ENCODE measurements at places on chromosomes 13 and 19.

- DNase-seq, result no peak
Measured at GRCh38 chr19:33424181-33424580, 50.7 kb downstream of the CEBPG start.

GRCh38 chr19:29402563-29402962, 123.2 kb upstream of the VSTM2B start:
- no peak for DNase-seq

- DNase-seq, result no peak
Measured at GRCh38 chr19:10258080-10258710, 6.2 kb downstream of the MRPL4 start.

GRCh38 chr19:58128041-58128685, 22.4 kb downstream of the ZNF329 start:
- no peak for DNase-seq

DNA sequence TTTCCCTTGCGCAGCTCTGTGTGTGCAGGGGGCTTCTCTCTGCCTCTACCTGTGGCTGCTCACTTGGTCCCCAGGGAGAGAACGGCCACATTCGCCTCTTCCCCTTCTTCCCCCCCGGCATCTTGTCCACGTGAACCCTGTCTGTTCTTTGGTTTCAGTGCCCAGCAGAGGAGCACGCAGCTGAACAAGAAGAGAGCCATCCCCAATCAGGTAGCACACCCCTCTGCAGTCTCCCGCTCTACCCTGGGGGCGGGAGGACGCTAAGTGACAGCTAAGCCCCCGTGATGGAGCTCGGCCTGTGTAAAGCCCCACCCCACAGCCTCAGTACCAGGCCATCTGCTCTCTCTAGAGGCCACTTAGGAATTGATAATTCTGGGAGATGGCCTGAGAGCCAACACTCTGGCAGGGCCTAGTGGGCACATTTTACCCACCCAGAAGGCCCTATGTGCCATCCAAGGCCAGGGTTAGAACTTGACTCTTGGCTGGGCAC, 30.2 kb downstream of the TMED1 start:
- no peak for DNase-seq

DNA sequence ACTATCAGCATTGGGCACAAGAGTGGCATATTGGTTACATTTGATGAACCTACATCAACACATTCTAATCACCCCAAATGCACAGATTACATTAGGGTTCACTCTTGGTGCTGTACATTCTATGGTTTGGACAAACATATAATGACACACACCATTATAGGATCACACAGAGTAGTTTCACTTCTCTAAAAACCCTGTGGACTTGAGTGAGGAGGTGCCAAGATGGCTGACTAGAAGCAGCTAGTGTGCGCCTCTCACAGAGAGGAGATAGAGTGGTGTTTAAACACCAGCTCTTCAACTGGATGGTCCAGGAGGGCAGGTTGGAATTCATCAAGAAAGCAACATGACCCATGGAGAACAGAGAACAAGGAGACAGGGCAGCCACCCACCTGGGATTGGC, 265.6 kb downstream of the TDRD3 start:
- no peak for DNase-seq

GRCh38 chr13:43848001-43848649, 31.4 kb downstream of the CCDC122 start:
- DNase-seq, result no peak

DNA sequence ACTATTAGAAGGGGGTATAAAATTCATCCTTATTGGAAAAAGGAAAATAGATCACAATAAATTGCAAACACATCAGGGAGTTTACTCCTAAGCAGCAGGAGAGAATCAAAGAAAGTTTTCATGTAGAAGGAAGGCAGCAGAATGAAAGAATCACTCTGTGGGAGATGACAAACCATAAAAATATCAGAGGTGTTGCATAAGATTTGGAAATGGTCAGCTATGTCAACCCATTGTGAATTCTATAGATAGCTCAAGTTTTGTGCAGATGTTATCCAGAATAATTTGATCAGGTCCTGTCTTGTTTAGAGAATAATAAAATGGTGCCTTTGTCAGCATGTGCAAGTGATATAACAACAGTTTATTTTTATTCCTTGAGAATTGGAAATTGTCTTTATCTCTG, 622.4 kb downstream of the DCT start:
- no peak for DNase-seq

- DNase-seq, result no peak
Measured at GRCh38 chr13:51923983-51924539, 62.3 kb downstream of the CCDC70 start.

DNA sequence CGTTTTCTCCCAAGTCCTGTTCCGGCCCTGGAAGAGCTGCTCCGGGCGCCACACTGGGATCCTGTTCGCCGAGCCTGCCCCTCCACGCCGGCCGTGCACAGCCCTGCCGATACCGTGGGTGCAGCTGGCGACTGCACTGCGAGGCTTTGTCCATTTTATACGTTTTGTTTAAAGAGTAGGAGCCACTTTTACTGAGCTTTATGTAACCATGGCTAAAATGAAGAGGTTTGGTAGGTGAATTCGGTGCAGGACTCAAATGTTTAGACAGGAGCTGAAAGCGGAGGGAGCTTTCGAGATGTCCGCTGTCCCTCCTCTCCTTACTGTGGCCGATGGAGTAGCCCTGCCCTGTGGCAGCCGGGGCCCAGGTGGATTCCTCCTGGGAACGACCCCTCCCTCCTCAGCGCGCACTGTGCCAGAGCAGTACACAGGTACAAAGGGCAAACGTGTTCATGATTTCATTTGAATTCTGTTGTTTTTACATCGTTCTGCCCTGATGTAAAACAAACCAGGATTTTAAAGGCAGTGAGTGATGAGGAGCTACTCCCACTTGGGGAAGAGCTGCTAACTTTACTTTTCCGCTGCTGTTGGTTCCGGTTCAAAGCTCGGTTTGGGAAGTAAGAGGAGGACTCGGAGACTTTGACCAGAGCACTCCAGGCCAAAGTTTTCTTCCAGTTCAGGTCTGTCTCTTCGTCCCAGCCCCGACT, 1.7 kb downstream of the COL4A2 start:
- DNase-seq, result no peak

DNA sequence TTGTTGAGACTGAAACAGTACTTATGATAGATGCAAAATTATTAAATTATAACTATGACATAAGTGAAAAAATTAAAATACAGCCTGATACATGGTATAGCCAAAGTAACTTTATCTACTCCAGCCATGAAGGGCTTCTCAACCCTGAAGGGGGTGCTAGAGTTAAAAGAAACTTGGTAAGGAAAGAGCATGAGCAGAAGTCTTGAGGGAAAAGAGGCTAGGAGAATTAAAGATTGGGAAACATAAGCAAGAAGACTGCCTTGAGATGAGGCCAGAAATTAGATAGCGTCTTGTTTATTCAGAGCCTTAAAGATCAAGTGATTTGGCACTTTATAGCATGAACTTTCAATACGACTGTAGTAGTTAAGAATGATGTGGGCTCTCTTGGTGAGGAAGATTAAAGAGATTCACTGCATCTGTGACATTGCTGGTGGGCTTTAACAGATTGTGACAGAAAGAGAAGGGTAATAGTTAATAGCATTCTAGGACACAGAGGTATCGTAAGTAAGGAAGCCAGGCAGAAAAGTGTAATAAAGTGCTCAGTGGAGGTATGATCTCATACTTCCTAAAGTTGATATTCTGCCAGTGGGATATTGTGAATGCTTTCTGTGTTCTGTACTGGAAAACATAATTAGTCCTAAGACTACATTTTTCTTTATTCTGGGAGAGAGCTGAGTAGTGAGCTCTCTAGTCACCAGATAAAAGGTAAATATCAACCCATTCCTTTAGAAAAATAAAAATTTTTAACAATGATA, 385.4 kb upstream of the PRR20A start:
- no peak for DNase-seq

- DNase-seq, result no peak
Measured at GRCh38 chr19:2251106-2252054, 2.3 kb downstream of the AMH start.

GRCh38 chr13:19239114-19239860, 57.7 kb upstream of the TUBA3C start:
- DNase-seq, result no peak

- no peak for DNase-seq
Measured at GRCh38 chr19:52028780-52029123, 573 bp upstream of the ZNF614 start.

DNA sequence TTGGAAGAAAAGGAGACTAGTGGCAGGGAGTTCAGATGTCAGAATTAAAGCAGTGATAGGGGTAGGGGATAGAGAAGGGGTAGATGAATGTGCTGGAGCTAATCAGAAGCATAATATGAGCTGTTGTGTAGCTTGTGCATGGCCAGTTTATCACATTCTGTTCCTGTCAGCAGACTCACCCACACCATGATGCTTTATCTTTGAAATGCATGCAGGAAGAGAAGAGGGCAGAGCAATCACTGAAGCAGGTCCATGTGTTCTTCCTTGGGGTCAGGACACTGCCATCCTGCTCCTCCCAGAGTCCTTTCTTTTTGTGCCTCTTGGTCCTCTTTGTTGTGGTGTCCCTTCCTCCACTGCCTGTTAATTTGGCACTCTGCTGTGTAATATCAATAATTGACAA, 5.8 kb downstream of the CHAMP1 start:
- DNase-seq, result no peak

DNA sequence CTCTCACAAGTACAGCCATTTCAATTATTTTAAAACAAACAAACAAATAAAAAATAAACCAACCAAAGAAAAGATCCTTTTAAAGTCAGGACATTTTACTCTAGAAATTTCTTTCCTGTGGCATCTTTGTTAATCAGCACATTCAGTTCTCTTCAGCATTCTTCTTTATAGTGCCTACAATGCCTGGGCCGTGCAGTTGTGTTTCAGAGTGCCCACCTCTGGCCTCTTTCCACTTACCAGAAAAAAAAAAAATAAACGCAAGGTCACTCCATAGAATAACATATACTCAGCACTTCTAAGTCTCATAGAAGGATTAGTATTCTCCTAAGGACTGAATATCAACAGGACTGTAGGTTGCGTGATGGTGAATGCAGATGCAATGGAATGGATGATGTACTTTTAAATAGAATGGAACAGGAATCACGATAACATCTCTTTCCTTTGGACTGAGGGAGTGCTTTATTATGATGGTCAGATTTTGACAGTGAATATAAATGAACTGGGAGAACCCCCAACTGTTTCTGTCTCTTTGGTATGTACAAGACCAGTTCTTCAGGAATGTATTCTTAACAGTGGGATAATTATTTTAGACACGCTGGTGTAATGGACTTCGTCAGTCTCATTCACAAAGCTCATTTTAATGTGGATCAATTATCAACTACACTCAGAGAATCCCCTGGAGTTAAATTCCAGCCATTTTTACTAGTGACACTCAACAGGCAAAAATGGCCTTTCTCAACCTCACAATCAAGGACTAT, 125.0 kb upstream of the NBEA start:
- no peak for DNase-seq

DNA sequence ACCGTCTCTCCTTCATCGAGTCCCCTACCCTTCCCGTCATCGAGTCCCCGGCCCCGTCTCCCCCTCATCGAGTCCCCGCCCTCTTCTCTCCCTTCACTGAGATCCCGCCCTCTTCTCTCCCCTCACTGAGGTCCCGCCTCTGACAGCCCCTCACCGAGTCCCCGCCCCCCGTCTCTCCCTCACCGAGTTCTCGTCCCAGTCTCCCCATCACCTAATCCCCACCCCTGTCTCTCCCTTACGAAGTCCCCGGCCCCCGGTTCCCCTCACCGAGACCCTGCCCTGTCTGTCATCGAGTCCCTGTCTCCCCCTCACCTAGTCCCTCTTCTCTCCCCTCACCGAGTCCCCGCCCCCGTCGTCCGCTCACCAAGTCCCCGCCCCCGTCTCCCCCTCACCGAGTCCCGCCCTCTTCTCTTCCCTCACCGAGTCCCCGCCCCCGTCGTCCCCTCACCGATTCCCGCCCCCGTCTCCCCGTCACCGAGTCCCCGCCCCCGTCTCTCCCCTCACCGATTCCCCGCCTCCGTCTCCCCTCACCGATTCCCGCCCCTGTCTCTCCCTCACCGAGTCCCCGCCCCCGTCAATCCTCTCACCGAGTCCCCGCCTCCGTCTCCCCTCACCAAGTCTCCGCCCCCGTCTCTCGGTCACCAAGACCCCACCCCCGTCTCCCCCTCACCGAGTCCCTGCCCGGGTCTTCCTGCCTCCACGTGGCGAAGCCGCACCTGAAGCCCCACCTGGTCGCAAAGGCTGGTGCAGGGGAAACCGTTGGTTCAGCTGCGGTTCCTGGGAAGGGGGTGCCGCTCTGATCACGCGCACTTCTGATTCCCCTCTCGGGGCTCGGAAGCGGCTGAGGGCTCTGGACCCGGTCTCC, 23.9 kb upstream of the ZNF846 start:
- peak; percentile 95 for DNase-seq

GRCh38 chr13:23505007-23505406, 65.2 kb upstream of the TNFRSF19 start:
- no peak for DNase-seq

GRCh38 chr19:2970201-2970835, 7.0 kb upstream of the TLE6 start:
- DNase-seq, result no peak

DNA sequence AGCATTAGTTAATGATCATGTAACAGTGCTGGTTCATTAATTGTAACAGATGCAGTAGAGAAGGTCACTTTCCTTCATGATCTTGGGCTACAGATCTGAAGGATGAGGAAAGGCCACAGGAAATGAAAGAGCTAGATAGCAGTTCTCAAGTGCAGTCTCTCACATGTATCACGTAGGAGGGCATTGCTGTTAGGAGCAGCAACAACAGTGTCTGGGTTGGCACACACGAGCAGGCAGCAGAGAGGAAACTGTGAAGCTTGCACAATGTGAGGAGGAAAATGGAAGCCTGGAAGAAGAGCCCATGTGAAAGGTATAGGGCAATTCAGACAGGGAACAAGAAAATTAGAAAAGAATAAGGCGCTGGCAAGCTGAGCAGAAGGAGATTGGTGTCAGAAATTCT, 1741.5 kb downstream of the PCDH9 start:
- no peak for DNase-seq

DNA sequence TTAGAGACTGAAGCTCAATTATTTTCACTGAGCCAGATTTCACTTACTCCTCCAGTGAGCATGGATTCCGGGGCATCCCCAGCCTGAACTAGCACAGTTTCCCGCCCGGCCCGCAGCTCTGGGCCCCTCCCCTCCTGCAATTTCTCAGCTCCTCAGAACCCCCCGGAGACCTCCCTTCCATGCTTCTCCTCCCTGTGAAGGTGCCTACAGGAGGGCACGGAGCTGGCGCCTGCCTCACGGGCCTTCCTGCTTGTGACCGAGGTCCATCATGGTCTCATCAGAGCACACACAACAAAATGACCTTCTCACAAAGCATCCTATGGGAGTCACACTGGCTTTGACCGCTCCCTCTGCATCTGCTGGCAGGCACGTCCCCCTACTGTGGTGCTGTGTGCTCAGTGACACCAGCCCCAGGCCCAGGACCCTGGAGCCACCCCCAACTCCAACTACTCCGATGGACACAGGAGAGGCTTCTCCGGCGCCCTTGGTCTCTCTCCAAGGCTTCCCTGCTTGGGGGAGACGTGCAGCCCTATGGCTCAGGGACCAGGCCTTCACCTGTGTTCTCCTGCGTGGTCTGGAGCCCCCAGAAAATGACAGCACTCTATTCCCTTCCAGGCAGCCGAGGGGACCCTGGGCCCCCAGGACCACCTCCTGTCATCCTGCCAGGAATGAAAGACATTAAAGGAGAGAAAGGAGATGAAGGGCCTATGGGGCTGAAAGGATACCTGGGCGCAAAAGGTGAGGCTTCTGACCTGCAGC, 77.1 kb downstream of the RAB20 start:
- no peak for DNase-seq

GRCh38 chr19:50340331-50340730, 11.2 kb upstream of the KCNC3 start:
- no peak for DNase-seq

GRCh38 chr19:13841962-13842290, 35.0 kb upstream of the NANOS3 start:
- DNase-seq, result no peak

- no peak for DNase-seq
Measured at GRCh38 chr19:23699521-23699860, 12.5 kb upstream of the ZNF675 start.
